Activated CD4-positive, alpha-beta T cell treated with anti-CD3 and anti-CD28 coated beads for 1 hour (primary cell): ENCODE measurements at places on chromosomes 3 and 15.

GRCh38 chr15:31342781-31343626, 16.4 kb downstream of the KLF13 start:
- no peak for DNase-seq

DNA sequence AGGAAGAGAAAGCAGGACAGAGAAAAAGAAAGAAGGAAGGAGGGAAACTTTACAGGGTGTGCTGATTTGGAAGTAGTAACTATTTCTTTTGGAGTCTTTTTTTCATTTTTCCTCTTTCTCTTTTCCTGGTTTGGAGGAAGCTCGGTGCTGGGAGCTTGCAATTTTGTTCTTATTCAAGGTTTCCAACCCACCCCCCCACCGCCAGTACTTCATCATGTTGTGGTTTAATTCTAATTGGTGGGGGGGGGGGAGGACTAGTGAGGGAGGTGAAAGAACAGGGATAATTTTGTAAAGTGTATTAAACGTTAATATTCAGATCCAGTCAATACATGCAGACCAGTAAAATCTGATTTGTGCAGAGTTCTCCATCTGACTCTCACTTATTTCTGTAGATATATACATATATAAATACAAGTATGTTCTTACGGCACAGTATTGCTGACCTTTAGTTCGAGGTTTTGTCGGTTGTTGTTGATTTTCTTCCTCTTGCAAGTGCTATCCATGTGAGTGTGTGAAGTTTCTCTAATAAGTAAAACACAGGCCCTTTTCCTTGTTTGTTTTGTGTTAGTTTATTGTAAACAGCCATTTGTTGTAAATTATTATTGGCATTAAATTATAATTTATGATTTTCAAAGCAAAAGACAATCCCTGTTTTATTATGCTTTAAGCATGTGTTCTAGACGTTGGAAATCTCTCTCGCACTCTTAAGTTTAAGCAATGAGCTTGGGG, 9.3 kb downstream of the NR2F2 start:
- no peak for DNase-seq

DNA sequence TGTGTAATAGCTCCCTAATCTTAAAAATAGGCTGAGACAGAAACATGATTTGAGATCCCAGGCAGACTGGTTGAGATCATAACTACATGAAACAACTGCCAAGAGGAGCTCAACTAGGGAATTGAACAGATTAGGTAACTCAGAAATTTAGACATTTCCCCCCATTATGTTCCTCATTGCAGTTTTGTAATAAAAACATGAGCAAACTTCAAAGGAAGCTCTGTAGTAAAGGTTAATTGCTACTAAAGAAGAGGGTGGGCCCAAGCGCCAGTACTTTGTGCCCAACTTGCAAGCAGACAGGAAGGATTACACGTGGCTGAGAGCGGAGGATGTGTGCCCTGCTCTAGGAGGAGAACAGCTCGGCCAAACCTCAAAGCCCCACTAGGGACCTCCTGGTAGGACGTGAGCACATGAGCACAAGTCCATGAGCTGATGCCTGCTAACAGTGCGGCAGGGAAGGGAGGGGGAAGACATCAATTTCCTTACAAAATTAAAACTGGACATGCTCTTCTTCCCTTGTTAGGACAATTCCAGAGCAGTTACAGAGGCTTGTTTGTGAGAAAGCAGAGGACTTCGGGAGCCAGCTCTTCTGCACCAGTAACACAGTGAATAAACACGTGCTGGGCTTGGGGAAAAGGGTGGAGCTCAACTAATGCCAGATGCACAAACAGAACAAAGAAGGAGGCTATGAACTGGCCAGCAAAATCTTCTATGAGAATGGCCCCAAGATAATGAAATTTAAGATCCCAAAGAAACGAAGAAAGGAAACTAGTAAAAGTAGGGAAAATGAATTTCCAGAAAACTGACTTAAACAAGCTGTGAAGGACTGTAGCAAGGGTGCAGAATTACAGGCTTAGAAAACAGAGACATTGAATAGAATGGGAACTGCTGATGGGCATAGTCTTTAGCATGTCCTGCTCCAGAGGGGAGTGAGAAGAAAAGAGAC, 275.5 kb downstream of the MECOM start:
- DNase-seq = no peak

GRCh38 chr3:11523572-11524101, 120.1 kb downstream of the VGLL4 start:
- DNase-seq = no peak

DNA sequence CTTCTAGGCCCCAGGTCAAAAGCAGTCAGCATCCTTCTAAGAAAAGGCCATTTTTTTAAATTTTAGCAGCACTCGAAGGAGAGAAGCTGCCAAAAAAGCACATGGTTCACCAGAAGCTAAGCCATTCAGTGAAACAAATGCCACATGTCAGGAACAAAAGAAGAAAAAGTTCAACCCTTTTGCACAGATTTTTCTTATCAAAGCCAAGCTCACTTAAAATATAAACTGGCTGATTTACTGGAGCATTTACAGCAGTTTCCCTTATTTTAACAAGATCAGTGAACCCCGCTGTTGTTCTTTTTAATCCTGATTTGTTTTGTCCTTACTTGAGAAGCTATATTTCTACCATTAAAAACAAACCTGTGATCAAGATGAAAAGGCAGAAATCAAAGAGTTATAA, 46.5 kb upstream of the SYNPR start:
- DNase-seq = no peak

DNA sequence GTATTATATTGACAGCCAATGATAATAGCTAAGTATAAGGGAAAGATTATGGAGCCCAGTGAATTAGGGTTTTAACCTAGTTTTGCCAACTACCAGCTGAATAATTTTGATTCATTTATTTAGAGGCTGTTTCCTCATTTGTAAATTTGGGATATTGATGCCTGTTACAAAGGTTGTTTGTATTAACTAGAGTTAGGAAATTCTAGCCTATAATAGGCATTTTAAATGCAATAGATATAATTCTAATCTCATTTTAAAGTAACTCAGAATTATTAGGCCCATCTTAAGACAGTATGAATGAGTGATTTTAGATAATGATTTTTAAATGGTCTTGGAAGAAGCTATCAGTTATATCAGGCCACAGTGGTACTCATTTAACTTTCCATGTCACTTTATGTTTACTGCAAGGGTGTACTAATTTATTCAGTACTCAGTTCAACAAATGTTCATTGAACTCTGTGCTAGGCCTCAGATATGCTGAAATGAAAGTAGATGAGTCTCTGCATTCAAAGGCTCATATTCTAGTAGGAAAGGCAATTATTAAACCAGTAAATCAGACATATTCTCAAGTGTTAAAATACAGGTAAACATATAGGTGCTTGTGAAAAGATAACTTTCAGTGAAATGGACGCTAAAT, 200.8 kb downstream of the KLHL25 start:
- DNase-seq = no peak

GRCh38 chr15:24857763-24858162, 97.0 kb upstream of the SNRPN start:
- no peak for DNase-seq

GRCh38 chr3:13872451-13872850, 7.4 kb downstream of the WNT7A start:
- no peak for DNase-seq

DNA sequence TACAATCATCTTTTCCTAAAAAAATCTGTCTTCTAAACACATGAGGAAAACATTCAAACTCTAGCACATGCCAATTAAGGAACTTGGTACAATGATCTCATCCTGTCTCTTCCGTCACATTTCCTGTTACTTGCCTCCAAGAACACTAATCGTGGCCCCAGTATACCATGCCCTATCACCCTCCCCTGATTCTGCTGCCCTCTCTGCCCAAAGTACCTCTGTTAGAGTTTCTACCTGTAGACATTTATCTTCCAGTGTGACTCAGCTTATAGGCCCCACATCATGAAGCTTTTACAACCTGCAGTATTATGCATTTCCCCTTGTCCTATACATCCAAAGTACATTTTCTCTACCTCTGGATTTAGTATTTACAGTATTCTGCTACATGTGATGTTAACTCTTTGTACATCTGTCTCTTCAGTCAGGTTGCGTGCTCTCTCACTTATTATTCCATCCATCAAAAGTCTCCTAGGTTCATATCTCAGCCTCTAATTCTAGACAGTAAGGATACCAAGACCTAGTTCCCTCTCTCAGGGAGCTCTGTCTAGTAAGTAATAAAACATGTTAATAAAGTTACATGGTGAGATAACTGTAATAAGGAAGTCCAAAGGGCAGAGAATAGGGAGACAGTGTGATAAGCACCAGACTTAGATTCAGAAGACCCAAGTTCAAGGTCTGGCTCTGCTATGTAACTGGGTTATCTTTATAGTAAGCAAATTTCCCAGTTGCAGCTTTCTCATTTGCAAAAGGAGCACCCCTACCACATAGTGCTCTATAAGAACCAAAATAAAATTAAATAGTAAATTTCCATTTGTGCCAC, 8.9 kb upstream of the SEMA6D start:
- DNase-seq = no peak

- DNase-seq = no peak
These were observed 458.3 kb downstream of the MFSD1 start for GRCh38 chr3:159260049-159260662.

GRCh38 chr3:38137615-38138348, 679 bp upstream of the MYD88 start:
- peak; percentile 25 for DNase-seq

DNA sequence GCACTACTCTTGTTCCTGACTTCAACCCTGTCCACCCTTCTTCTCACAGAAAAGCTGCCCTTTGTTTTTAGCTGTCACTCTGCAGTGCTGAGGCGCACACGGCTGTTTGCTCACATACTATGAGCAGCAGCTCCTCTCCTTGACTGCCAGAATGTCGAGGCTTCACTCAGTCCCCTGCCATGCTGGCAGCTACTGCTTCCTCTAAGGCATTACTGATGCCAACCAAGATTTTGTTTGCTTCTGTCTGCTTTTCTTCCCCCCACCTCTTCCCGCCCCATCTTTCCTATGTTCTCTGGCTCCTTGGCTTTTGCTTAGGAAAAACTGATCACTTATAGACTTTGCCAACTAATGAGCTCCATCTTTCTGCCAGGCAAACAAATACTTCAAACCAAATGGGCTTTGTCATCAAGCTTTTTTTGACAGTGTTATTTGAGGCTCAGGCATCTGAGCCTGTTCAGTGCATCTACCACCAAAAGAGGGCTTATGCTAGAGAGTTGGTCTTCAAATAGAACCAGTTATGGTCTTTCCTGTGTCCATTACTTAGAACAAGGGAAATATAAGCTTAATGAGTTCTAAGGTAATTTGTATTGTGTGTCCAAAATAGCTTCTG, 81.0 kb downstream of the FBXL2 start:
- DNase-seq = no peak

DNA sequence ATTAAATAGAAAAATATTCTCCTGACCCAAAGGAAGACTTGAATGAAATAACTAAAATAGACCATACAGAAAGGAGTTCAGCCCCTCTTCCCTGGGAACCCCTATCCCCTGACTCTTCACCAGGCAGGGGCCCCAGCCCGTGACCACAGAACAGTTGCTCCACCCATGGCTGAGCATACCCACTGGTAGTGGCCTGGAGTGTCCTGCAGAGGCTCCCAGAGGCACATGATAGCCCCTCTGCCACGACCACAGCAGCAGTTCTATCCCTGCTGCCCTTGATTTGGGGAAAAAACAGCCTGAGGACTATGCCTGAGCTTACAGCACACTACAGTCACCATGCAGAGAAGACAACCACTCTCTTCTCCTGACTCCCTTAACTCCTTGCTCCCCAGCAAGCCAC, 31.8 kb downstream of the TTC14 start:
- DNase-seq = no peak

DNA sequence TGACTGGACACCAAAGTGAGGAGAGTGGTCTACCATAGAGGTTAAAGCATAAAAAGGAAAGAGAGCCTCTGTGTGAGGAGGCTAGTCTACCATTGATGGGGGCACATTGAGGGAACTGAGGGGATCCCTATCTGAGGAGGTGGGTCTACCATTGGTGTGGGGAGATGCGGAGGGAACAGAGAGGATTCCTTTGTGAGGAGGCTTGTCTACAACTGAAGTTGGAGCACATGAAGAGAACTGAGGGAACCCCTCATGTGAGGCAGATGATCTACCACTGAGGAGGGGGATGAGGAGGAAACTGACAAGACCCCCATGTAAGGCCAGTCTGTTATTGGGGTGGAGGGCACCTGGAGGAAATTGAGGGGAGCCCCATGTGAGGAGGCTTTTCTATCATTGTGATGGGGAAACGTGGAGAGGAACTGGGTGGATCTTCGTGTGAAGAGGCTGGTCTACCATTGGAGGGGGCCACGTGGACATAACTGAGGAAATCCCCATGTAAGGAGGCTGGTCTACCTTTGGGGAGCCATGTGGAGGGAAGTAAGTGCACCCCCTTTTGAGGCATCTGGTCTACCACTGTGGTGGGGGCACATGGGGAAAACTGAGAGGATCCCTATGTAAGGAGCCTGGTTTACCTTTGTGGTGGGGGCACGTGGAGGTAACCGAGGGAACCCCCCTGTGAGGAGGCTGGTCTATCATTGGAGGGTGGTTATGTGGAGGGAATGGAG, 160.1 kb downstream of the FBLN2 start:
- DNase-seq = no peak

- no peak for DNase-seq
These were observed 22.5 kb upstream of the SEMA3F start for GRCh38 chr3:50132421-50133282.

DNA sequence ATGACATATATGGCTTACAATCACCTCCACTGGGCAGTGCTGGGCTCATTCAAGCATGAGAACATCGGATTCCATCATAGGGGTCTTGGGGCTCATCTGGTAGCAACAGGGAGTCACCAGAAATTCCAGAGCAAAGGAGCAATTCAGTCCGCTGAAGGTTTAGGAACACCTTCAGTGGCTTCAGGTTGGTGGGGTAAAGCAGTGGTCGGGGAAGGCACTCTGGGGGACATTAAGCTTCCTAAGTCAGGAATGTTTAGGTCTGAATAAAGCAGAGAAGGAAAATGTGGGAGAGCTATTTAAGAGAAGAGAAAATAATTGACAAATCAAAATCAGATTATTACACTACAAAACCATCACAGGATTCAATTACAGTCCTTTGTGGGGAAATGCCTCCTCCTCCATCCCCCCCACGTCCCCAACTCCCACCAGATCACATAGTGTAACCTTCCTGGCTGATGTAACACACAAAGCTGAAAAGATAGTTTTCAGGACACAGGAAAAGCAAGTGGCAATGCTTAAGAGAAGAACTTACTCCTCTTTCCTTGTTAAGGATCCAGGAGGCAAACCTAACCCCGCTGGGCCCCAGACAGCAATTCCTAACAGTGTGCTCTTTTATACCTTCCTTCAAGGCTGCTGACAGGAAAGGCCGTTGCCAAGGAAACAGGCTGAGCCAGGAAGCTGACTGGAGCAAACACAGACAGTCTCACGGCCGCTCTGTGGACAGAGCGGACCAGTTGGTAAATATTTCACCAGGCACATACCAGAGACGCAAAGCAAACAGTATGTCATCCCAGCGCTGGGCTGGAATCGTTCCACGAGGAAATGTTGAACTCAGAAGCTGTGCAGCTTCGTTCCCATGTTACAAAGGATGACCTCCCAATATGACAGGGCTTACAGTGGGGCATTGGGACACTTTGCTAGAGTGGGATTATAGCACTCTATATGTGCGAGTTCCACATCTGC, 57.5 kb upstream of the LMCD1 start:
- DNase-seq = no peak
